Left renal cortex interstitium (tissue), 4 donors: ENCODE measurements at places on chromosomes 6 and 20. TPM values are rescaled to one million over a fixed set of nuclear protein-coding genes. Genes with fewer than 3 reads are reported as not detected.

The FILIP1 gene
- polyA plus RNA-seq = 3.1 TPM

The HCRTR2 gene
- 0.51 TPM for polyA plus RNA-seq

The CDC40 gene
- polyA plus RNA-seq = 35.5 TPM

The RFX6 gene
- polyA plus RNA-seq = not detected

The LINC00237 gene
- polyA plus RNA-seq = not detected

The BEND6 gene
- 4.7 TPM for polyA plus RNA-seq

The FAM162B gene
- 8.1 TPM for polyA plus RNA-seq

The LGSN gene
- 0.41 TPM for polyA plus RNA-seq

The TRIM10 gene
- polyA plus RNA-seq = 0.40 TPM

The OR2H1 gene
- polyA plus RNA-seq = not detected

GRCh38 chr20:38063911-38064530 lies 30.5 kb downstream of the RPRD1B start:
- DNase-seq = no peak

DNA sequence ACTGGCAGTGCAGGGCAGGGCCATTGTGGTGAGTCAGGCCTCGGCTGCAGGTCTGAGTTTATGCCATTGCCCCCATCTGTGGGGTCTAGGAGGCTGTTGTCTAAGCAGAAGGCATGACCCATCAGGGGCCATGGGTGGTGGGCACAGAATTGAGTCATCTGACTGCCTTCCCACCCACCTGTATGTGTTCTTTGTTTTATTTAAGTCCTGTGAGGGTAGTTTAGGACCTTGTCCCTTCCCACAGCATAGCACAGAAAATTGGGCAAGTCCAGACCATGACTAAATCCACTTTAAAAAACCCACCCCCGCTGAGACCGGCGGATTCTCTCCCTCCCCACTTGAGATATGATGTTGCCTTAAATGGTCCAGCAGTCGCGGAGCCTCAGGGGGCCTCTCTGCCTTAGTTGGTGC lies 40.3 kb downstream of the ERMARD start:
- DNase-seq = no peak

GRCh38 chr20:14710951-14711350 lies 373.5 kb upstream of the FLRT3 start:
- DNase-seq = no peak

GRCh38 chr20:19785983-19786285 lies 27.9 kb downstream of the RIN2 start:
- DNase-seq = no peak

- no peak for DNase-seq
Measured at GRCh38 chr6:118659513-118660217, 8.3 kb upstream of the CEP85L start.

DNA sequence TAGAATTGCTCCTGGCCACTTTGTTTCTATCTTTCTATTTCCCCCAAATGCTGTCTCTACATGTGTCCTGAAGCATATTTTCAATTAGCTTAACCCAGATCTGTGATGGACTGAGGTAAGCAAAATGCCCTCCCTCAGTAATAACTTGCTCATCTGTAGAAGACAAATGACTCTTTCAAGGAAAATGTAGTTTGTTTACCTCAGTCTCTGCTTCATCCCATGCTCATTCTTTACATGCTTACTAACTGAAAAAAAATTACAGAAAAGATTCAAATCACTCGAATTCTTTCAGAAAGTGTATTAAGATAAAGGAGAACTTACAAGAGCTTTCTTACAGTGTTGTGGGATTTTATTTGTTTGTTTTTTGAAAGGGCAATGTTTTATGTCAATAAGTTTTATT lies 531.1 kb downstream of the LMBRD1 start:
- no peak for DNase-seq

DNA sequence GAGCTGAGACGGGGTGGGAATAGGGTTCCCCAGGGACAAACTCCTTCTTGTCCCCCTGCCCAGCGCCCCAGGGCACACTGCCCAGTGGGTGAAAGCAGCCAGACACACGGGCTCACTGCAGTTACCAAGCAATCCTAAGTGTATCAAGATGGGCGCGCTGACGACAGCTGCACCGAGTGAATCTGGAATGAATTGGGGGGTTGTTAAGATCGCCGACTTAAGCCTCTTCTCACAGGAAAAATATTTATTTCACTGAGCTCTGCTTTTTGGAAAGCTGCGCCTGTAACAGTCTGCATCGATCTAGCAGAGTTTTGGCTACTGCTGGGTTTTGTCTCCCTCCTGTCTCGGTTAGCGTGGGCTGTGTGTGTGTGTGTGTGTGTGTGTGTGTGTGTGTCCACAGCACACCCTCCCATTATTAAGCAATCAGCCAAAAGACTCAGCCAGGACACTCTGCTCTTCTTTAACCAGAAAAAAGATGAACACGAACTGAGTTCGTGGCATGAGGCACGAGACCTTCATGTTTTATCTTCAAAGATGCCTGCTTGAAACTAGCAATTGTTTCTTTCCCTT lies 35.9 kb downstream of the RIPOR3 start:
- no peak for DNase-seq
